ENCODE measurements at places on chromosomes 3 and 15. TPM values are rescaled to one million over a fixed set of nuclear protein-coding genes. Genes with fewer than 3 reads are reported as not detected.

REC114 gene
- polyA plus RNA-seq: not detected

INSYN1 gene
- polyA plus RNA-seq: 1.9 TPM

DNA sequence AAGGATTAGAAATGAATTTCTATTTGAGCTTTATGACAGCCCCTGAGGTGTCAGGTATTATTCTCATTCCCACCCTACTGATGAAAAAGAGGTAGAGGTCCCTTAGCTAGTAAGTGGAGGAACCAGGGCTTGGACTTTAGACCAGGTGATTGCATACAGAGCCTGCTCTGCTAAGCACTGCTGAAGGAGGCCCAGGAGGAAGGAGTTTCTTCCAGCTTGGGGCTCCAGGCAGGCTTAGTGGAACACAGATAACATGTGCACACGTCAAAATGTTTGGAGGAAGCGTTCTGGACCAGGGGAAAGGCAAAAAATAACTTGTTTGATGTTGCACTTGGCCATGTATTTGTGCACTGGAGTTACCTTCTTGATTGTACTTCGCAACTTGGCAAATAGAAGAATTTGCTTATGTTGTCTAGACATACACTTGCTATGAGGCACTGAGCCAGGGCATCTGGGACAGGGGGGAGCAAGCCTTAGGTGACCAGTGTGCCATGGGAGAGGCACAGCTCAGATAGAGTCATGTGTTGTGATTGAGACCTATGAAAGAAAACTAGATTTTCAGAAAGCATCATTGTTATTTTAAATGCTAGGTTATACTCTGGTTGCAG, 22.4 kb downstream of the IFT122 start:
- DNase-seq: no peak

DNA sequence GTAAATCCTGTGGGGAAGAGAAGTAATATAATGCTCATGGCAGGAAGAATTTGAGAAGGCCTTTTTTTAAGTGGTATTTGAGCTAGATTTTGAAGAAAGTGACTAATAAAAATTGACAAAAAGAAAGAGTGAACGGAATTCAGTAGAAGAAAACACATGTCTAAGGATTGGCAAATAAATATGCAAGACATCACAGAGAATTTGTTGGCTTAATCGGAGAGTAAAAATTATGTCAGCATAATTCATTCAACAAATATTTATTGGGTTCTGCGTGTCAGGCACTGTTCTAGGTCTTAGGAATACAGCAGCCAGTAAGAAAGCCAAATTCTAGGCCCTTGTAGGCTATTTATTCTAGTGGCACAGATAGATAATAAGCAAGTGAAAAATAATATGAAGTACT, 33.6 kb upstream of the LEKR1 start:
- DNase-seq: no peak

DNA sequence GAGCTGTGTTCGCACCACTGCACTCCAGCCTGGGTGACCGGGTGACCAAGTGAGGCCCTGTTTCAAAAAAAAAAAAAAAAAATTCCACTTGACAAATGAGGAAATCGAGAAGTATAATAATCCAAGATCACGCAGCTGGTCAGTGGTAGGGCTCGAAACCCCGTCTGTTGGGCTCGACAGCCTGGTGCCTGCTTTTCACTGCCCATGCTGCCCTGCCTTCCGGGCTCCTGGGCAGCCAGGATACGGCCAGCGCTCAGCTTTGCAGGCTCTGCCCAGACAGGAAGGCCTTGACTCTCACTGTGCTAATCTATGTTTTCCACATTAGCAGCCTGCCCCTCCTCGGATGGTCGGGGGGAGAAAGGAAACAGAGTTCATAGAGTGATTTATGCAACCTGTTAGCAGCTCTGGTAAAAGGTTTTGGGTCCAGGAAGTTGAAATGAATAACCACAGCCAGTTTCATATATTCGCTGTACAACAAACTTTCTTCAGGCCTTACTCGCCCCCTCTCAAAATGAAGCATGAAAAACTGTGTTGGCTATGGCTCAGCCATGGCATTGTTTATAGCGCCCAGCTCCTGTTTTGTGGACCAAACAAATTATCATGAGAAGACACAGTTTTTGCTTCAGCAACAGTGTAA, 108.8 kb downstream of the XXYLT1 start:
- DNase-seq: no peak
